ENCODE measurements at places on chromosomes 3 and 15. TPM values are rescaled to one million over a fixed set of nuclear protein-coding genes. Genes with fewer than 3 reads are reported as not detected.

RBMS3 gene
- 0.43 TPM for total RNA-seq

FETUB gene
- total RNA-seq = 0.08 TPM

WNT7A gene
- total RNA-seq = 0.06 TPM

GATM gene
- total RNA-seq = 2.3 TPM

SERPINI2 gene
- total RNA-seq = not detected

CLDN18 gene
- total RNA-seq = not detected

HRH1 gene
- total RNA-seq = 6.9 TPM

ROPN1 gene
- not detected for total RNA-seq

DPPA2 gene
- not detected for total RNA-seq

GOLGA6L4 gene
- 0.60 TPM for total RNA-seq

ARGFX gene
- total RNA-seq = not detected

PPARG gene
- 39.5 TPM for total RNA-seq

CMSS1 gene
- total RNA-seq = 40.0 TPM

OSBPL10 gene
- 23.3 TPM for total RNA-seq

FOXL2 gene
- total RNA-seq = 4.2 TPM

PARL gene
- total RNA-seq = 67.0 TPM

CHRNA5 gene
- 29.3 TPM for total RNA-seq

TIMP4 gene
- 13.6 TPM for total RNA-seq

NAA50 gene
- 143 TPM for total RNA-seq

Data from A549 treated with AZD2906 at 1 μM for 4 hours (cell line).